Fibroblast of skin of left biceps (primary cell): ENCODE measurements at places on chromosomes 11 and 22.

GRCh38 chr11:80451105-80451504, 1010.3 kb upstream of the TENM4 start:
- DNase-seq, result no peak

DNA sequence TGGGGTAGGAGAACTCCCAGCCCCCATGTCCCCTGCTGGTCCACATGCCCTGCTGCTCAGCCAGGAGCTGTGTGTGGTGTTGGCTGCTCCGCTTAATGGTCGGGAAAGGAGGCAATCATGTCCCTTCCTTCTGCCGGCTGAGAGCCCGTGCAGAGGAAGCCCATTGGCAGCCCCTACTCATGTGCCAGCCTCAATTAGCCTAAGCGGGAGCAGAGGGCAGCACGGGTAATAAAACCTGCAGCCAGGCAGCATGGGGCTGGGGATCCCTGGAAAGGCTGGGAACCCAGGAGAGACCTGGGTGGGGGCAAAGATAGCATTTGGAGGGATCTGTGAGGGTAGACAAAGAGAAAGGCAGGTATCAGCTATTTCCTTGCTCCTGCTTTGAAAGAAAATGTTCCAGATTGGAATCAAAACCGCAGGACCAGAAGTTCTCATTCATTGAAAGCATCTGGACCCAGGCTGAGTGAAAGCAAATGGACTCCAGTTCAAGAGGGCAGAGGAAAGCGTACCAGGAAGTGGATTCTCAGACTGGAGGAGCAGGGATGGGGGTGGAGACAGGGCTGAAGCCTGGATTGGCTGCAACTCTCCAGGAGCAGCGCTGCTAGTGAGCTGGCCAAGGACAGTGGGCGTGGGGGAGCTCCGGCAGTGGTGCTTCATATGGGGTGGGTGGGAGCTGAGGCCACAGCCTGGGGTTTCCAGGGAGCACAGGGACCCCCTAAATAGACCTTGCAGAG, 103.4 kb upstream of the NECTIN1 start:
- peak; percentile 21 for DNase-seq

DNA sequence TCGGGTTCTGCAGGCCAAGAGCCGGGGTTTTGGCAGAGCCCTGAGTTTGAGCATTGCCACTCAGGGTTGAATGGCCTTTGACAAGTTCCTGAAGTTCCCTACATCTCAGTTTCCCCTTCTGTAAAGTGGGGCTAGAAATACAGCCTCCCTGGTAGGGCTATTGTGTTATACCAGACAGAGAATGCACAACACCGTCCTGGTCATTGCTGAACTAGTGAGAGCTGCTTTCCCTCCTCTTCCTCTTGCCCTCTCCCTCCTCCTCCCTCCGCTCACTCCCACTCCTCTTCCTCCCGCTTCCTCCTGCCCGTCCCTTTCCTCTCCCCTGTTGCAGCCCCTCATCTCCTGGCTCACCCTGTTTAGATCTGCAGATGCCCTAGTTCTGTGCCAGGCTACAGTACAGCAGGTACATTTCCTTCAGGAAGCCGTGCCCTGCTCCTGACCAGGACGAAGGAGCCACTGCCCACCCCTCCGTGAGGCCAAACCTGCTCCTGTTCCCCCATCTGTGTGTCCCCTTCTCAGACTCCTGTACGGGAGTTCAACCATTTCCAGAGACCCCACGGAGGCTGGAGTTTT, 91.5 kb upstream of the SHANK2 start:
- DNase-seq, result no peak

- no peak for DNase-seq
Measured at GRCh38 chr11:3876613-3877012, 21.1 kb downstream of the STIM1 start.

- no peak for DNase-seq
Measured at GRCh38 chr22:39244496-39245129, at the start of gene PDGFB. TSS of gene PDGFB (minus strand) at chr22:39244982. CDS start at chr22:39243963, 1,019 bp downstream.

DNA sequence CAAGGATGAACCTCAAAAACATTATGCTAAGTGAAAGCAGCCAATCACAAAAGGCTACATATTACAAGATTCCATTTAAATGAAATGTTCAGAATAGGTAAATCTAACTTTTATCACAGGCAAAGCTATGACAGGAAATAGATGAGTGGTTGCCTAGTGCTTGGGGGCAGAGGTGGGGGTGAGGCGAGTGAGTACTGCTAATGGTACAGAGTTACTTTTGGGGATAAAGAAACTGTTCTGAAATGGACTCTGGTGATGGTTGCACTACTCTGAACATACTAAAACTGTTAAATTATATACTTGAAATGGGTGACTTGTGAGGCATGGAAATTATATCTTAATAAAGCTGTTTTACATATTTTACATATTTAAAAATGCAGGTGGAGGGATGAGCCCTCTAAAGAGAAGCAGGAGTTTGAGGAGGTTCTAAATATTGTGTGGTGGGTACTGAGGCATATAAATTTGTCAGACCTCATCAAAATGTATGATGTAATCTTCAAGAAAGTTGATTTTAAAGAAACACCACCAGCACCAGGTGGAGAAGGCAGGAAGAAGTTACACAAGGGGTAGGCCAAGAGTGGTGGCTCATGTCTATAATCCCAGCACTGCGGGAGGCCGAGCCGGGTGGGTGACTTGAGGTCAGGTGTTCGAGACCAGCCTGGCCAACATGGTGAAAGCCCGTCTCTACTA, 3.6 kb downstream of the SLC43A1 start:
- DNase-seq, result no peak

GRCh38 chr11:2093575-2094353, 45.4 kb downstream of the IGF2 start:
- no peak for DNase-seq

- no peak for DNase-seq
Measured at GRCh38 chr22:46056546-46057245, 79.7 kb upstream of the WNT7B start.

- no peak for DNase-seq
Measured at GRCh38 chr11:3994030-3994640, 100.5 kb upstream of the RRM1 start.

GRCh38 chr11:82732734-82733443, 775 bp downstream of the FAM181B start:
- no peak for DNase-seq

DNA sequence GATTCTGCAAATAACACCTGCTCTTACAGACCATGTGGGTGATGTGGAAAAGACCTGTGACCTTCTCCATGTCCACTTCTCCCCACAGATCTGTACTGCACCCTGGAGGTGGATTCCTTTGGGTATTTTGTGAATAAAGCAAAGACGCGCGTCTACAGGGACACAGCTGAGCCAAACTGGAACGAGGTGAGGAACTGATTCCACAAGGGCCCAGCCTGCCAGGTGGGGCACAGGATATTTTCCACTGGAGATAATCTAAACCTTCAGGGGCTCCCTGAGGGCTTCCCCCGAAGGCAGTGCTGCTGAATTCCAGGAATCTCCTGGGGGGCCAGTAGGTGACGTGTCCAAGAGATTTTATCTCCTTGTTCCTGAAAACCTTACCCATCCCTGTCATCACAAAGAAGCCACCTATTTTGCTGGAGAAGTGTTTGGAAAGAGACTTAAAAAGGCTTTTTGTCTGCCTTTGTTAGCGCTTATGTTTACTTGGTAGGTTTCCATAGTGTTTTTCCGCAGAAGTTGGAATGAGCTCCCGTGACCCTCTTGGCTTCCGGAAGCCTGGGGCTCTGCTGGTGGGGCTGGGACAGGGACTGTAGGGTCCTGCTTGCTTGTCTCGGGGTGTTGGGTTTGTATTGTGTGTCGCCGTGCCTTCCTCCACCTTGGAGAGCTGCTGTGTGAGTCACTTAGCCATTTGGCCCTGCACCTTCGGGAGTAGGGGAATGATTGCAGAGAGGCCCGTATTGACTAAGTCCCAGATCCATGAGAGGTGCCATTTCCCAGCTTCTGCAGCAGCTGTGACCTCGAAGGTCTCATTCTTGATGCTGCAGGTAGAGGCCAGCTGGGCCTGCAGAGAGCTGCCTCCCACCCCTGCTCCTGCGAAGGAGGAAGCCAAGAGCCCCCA, 112.4 kb downstream of the BCR start:
- DNase-seq, result no peak

GRCh38 chr22:49709464-49709863, 118.2 kb downstream of the BRD1 start:
- DNase-seq, result no peak

- no peak for DNase-seq
Measured at GRCh38 chr22:22243033-22243680, 1.4 kb upstream of the VPREB1 start.

GRCh38 chr22:24803064-24803542, 2.9 kb upstream of the SGSM1 start:
- DNase-seq, result no peak

- no peak for DNase-seq
Measured at GRCh38 chr11:70873736-70874412, 378.5 kb downstream of the SHANK2 start.

GRCh38 chr22:24104307-24105012, 76.8 kb upstream of the SUSD2 start:
- no peak for DNase-seq

- peak; percentile 44 for DNase-seq
Measured at GRCh38 chr22:50306753-50307749, at the start of gene PLXNB2. TSS of gene PLXNB2 (minus strand) at chr22:50307646. CDS start at chr22:50290584, 17,062 bp downstream.

DNA sequence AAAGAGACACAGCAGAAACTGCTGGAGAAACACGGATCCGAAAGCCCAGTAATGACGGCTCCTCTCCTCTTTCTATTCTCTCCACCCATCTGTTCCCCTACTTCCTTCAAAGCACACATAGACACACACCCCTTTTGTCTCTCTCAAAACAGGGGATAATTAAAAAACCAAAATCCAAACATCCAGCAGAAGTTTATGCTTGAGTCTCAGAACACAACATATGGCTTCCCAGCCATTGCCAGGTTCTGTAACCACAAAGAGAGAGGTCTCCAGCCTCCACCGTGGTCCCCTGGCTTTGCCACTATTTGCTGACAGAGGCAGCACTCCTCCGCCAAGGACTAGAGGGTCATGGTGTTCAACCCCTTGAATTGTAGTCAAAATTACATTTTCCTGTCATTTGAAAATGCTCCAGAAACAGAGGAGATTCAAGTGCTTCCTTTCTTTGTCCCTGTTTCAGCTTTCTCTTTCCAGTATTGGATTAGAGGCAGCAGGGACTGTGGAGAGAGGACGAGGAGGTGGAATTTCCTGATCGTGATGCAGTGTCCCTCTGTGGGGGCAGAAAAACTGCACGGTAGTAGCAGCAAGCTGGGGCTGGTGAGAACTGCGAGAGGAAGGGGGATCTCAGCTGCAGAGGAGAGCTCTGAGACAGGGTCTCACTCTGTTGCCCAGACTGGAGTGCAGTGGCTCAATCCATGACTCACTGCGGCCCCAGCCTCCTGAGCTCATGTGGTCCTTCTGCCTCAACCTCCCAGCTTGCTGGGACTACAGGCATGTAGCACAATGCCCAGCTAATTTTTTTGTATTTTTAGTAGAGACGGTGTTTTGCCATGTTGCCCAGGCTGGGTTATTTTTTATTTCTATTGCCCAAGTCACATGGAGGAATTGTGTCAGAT, 60.3 kb downstream of the UBASH3B start:
- no peak for DNase-seq

- no peak for DNase-seq
Measured at GRCh38 chr22:31627223-31627731, 34.7 kb downstream of the PISD start.

- DNase-seq, result no peak
Measured at GRCh38 chr11:97717922-97718321, 1302.8 kb upstream of the CNTN5 start.

GRCh38 chr11:69888483-69889181, 69.4 kb upstream of the FGF3 start:
- peak; percentile 3 for DNase-seq

DNA sequence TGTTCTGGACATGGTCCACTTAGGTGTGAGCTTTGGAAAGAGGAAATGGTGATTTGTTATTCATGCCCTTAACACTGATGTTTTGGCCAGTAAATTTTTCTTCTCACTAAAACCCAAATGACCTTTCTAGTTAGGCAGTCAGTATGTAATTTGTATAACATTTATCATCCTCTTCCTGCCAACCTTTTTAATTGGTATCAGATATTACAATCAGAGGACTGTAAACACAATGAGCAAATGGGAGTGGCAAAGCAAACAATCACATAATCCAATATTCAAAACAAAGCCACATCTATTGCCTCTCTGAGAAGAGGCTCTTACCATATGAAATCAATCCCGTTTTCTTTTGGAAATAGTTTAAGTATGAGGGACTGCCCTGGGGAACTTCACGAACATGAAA, 49.1 kb downstream of the BBOX1 start:
- no peak for DNase-seq

- DNase-seq, result no peak
Measured at GRCh38 chr11:5698281-5698680, 8.7 kb downstream of the TRIM22 start.

GRCh38 chr11:12288212-12288930, 89.0 kb upstream of the PARVA start:
- peak; percentile 94 for DNase-seq

GRCh38 chr11:102240502-102240901, 76.8 kb upstream of the BIRC3 start:
- DNase-seq, result no peak

GRCh38 chr11:123570939-123571580, 83.4 kb downstream of the SCN3B start:
- DNase-seq, result no peak

DNA sequence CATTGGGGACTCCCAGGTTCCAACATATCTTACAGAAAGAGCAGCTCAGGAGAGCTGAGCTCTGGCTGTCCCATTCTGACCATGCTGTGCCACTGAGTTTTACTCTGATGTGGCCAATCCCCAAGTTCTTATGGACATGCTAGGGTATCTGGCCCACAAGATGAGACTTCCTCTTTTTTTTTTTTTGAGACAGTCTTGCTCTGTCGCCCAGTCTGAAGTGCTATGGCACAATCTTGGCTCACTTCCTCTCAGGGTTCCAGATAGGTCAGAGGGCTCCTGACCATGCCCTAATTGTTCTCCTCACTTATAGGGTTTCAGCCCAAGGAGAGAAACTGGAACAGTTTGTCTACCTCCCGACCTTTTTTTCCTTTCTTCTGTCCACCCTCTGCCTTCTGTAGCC, 152.3 kb upstream of the CCDC90B start:
- no peak for DNase-seq

GRCh38 chr22:32144496-32145274, 14.4 kb downstream of the C22orf42 start:
- DNase-seq, result no peak

- DNase-seq, result no peak
Measured at GRCh38 chr22:50045211-50046018, 12.7 kb downstream of the TTLL8 start.
